Chondrocyte (in vitro differentiated cells): ENCODE measurements at places on chromosomes 4 and X.

DNA sequence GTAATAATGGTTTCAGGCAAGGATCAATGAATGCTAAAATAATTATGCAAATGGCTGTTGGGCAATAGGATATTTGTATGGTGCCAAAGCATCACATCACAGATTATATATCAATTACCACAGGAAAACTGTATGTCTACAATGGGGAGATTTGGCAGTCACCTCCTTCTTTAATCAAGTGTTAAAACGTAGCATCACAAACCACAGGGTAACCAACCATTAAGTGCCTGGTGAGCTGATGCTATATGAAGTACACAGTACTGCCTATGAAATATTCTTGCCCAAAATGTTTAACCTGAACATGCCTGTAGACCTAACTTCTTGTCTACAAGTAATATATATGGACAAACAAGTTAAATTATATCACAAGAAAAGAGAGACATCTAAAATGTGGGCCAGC is 25.3 kb downstream of the MECP2 start:
- no peak for DNase-seq

GRCh38 chrX:14899607-14900006 is 26.4 kb downstream of the MOSPD2 start:
- DNase-seq, result no peak

DNA sequence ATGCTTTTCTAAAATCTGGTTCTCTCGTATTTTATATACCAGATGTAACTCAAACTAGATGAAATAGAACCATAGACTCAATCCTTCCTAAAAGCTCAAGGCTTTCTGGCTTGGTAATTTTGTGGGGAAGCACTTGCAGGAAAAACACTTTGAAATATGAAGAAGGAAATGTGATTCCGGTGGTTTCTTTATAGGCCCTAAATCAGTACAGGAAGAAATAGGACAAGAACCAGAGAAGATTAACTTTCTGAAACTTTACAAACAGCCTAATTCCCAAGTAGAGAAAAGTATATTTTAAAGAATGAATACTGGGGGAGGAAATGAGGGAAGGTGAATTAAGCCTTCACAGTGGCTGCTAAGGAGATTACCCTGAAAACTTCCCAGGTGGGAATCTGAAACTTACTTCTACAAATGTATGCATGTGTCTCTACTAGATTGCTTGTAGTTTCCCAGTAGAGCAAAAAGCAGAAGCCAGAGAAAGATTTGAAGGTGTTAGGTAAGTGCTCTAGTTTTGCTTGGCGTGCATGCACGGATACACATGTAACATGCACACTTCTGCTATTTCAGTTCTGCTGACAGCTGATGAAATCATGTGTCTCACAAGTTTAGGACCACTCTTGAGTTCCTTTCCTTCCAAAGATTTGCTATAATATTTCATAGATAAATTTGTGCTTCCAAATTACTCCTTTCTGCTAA is 92.1 kb downstream of the AFF1 start:
- no peak for DNase-seq

- no peak for DNase-seq
Measured at GRCh38 chr4:140003876-140004548, 150.0 kb downstream of the MAML3 start.

DNA sequence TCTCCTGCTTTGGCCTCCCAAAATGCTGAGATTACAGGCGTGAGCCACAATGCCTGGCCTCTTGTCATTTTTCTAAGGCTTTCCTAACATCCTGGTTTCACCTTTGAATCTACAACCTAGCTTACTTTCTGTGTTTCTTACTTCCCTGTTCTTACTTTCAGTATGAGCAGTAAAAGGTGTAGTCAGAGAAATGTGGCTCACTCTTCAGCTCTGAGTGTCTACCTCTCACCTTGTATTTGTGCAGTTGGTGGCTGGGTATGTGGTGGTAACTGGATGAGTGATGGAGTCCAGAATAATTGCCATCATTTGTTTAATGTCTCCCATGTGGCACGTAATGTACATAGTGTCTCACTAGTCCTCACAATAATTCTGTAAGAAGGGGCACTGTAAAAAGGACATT is 19.1 kb upstream of the CXCL11 start:
- DNase-seq, result no peak

DNA sequence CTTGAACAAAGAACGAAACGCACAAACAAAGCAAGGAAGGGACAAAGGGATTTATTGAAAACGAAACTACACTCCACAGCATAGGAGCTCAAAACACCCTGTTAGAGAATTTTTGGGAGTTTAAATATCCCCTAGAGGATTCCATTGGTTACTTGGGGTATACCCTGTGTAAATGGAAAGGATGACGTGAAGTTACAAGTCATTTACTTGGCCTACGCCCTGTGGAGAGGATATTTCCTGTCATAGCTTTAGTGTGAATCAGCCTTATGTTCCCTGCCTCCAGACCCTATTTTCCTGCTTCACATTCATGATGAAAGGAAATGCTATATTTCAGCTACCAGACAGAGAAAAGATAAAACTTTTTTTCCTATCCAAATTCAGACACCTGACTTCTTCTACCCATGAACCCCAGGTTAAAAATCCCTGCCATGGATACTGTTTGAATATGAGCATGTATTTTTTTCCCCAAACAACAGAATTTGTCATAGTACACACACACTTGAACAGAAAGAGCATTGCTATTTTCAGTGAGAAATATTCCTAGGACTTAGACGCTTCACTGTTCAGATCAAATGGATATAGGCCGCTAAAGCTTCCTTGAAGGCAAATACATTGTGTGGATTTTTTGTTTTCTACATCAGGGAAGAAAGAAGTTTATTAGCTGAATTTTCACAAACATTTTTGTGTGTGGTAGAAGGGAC is 20.4 kb downstream of the PIN4 start:
- no peak for DNase-seq

GRCh38 chrX:55098691-55099090 is 9.9 kb downstream of the PAGE2 start:
- DNase-seq, result no peak

GRCh38 chrX:52594658-52595057 is 60.0 kb downstream of the SSX7 start:
- DNase-seq, result no peak

GRCh38 chrX:148270499-148270898 is 229.9 kb upstream of the AFF2 start:
- DNase-seq, result no peak

GRCh38 chr4:156594624-156595023 is 377.0 kb downstream of the PDGFC start:
- DNase-seq, result no peak

- no peak for DNase-seq
Measured at GRCh38 chr4:52358883-52359321, 300.2 kb downstream of the USP46 start.

- DNase-seq, result no peak
Measured at GRCh38 chr4:83267121-83267829, 17.3 kb downstream of the COQ2 start.

- no peak for DNase-seq
Measured at GRCh38 chr4:113560579-113560978, 201.0 kb downstream of the CAMK2D start.

- no peak for DNase-seq
Measured at GRCh38 chrX:39752815-39753214, 344.9 kb downstream of the BCOR start.

GRCh38 chr4:8541981-8542715 is 38.0 kb upstream of the GPR78 start:
- DNase-seq, result no peak

DNA sequence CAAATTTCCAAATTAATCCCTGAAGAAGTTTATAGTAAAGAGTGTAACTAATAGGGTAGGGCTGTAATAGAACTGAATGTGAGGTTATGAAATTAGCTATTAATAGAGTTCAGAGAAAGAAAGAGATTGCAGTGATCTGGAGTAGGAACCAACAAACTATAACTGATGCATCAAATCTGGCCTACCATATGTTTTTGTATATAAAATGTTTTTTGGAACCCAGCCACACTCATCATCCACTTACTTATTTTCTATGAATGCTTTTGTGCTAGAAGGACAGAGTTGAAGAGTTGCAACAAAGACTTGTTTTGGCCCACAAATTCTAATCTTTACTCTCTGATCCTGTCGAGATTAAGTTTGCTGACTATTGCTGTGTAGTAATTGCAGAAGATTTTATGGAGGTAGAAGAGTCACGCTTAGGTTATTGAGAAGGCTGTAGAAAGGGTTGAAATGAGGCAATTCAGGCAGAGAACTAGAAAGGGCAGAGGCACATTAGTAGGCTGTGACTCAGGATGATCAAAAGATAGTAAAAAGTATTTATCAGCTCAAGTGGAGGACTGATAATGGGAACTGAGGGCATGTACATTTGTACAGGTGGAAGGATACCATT is 298.7 kb upstream of the EMCN start:
- no peak for DNase-seq

DNA sequence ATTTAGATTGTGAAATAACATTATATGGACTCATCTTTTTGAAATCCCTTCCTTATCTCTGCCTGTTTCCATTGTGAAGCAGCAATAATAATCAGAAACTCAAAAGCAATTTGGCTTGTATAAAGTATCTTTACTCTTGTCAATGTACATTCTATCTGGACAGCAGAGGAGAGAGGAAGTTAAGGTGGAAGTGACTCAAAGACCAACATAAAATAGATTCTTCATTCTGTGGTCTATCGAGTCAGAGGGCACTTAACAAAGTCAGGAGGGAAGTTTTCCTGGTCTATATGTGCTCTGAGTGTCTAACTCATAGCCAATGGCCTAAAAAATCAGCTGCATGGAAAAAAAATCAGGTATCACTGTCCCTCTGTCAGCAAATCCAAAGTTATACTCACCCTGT is 155.5 kb downstream of the EMCN start:
- DNase-seq, result no peak

DNA sequence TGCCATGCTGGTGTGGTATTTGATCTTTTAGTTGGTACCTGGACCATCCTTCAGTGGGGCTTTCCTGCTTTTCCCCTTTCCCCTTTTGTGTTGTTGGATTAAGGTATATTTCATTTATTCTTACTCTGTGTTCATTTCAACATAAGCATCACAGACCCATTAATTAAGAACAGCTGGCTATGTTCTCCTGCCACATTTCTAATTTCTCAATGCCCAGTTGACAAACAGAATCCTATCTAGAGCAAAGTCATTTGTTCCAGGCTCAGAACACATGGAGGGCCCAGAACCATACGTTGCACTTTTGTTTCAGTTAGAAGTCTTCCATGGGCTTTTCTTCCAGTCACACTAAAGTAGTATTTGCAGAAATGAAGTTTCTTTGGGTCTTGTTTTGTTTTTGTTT is 46.1 kb upstream of the EOLA2 start:
- DNase-seq, result no peak

DNA sequence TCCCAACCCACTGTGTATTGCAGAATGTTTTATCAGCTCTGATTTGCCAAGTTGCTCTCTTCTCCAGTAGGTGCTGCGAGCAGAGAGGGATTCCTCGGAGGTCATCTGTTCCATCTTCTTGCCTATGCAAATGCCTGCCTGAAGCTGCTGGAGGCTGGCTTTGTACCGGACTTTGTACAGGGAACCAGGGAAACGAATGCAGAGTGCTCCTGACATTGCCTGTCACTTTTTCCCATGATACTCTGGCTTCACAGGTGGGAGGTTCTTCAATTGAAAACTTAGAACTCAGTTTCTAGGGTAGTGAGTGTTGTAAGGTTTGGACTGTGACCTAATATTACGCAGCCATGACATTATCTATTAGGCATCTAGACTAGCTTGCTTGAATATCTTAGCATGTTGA is 24.9 kb downstream of the AR start:
- DNase-seq, result no peak

GRCh38 chr4:55819634-55820033 is at the start of gene EXOC1L:
Gene EXOC1L, plus strand, starts transcription at chr4:55819790. Its CDS starts 237 bp downstream, at chr4:55820027.
- no peak for DNase-seq

DNA sequence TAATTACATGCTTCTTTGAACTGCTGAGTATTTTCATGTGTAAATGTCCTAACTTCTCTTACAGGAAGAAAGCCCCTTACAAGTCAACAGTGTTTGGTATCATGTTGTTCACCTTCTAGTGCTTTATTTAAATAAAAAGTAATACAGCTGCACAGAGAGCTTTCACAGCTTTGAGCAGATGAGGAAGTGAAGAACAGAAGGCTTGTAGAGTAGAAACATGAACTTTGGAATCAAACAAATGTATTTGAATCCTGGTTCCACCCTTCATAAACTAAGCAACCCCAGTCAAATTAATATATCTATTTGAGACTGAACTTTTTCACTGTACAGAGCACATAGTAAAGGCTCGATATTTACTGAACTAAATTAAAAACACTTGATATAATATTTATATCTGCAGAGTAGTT is 120.5 kb downstream of the CAMK2D start:
- DNase-seq, result no peak

- no peak for DNase-seq
Measured at GRCh38 chrX:106177106-106177981, 9.2 kb downstream of the PWWP3B start.

DNA sequence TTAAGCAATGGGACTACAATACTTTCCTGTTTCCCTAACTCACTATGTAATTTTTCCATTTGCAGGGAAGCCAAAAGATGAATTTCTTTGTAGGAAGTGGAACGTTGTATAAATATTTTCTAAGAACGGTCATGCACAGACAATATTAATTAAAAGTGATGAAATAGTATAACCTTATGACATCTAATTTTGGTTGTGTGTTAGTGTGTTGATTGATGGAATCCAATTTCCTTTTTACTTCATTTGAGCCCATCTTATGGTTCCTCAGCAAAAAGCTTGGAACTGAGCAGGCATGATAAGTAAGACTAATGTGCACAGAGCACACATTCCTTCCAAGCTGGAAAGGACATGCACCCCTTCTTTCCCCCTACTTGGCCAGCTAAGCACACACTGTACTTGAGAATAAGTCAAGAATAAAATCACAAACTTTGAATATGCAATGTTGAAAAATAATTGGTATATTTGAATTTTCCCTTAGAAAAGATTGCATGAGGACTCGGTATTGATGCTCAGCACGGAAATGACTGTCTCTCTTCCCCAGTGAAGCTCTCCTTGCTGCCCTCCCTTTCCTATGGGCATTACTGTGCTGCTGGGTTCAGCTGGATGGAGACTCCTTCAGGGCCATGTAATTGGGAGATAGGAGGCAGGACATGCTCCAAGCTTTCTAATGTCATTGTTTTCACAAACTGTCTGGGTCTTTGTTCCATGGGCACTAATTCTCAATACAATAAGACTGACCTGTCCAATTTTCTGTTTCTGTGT is 19.2 kb upstream of the PDLIM3 start:
- DNase-seq, result no peak

DNA sequence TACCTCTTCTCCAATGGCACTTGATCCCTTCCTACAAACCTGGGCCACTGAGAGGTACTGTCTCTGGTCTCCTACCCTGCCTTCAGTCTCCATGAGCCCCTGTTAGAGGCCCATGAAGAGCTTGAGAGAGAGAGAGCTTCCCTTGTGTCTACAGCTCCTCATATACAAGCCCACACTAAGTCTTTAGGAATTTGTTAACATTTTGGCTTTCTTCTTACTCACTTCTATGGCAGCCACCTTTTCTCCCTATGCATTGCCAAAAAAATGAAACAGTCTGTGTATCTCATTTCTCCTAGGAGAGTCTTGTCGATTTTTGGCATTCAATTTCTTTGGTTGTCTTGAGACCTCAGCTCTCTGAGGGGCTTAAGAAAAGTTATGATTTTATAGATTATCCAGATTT is 90.9 kb upstream of the LNX1 start:
- no peak for DNase-seq
